Activated effector memory CD4-positive, alpha-beta T cell treated with anti-CD3 and anti-CD28 coated beads, Interleukin-2, amount 50 U/mL, for 16 hours (primary cell): ENCODE measurements at places on chromosomes 2 and 18.

GRCh38 chr2:60450488-60450887 is 103.0 kb downstream of the BCL11A start:
- DNase-seq, result no peak

DNA sequence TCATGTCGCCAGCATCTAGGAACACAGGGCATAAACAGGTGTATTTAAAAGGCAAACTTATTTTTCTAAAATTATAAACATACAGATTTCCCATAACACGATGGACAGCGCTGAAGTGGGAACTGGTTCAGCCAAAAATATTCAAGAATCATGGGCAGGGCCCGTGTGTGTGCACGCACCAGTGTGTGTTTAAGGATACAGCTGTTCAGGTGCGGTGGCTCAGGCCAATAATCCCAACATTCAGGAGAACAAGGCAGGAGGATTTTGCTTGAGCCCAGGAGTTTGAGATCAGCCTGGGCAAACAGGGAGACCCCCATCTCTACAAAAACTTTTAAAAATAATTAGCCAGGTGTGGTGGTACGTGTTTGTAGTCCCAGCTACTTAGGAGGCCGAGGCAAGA is 288.6 kb upstream of the HDAC4 start:
- no peak for DNase-seq

- no peak for DNase-seq
These were observed 71.2 kb downstream of the MEP1B start for GRCh38 chr18:32261003-32261402.

GRCh38 chr2:154490530-154490929 is 208.0 kb upstream of the KCNJ3 start:
- DNase-seq, result no peak

- DNase-seq, result peak; percentile 79
These were observed 7.1 kb downstream of the MREG start for GRCh38 chr2:216006164-216006663.

DNA sequence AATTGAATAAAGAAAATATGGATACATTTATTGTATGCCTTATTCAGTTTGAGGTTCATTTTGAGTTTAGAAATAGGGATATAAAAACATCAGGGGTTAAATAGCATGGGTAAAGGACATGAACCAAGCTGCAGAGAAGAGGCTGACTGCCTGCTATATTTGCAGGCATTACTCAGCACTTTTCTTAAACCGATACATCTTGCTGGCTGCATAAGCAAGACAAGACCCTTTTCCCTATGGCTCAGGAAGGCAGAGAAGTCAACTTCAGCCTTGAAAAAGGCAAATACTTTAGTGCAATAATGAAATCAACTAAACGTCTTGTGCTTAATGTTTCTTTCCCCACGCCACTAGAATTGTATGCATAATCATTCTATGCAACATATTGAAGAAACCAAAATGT is 36.4 kb downstream of the SCN1A start:
- DNase-seq, result no peak
